ENCODE measurements at places on chromosomes 13 and 19. TPM values are rescaled to one million over a fixed set of nuclear protein-coding genes. Genes with fewer than 3 reads are reported as not detected.

DNA sequence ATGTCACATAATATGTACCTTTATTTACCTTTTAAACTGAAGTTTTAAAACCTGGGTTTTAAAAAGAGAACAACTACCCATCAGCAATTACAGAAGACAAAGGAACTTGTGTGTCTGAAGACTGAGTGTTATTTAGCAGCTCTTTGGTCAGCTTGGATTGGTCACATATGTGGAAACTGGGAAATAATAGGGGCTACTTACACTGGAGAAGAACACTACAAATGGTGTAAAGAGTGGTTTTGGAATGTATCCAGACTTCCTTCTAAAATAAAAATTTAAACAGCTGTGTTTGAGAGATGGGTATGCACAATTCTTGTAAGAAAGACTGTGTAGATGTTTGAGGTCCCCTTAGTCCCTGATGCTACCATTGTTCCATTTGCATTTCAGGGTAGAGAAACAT is 13.3 kb downstream of the TNFRSF19 start:
- no peak for ATAC-seq

LILRA1 gene
- total RNA-seq, result 0.94 TPM

IGFL2 gene
- total RNA-seq, result not detected

DNA sequence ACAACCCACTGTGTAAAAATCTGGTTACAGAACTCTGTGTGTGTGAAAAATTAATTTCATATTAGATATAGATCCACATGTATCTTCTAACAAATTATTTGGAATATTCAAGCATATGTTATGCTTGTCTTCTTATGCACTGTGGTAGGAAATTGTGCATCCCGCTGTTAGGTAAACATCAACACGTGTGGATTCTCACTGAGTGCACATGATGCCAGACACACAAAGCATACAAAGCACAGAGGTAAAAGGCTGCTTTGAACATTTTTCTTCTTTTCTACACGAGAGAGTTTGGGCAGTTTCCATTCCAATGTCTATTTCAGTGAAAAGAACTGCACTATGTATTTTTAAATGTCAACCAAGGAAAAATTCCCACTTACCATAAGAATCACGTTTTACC is 354.9 kb downstream of the PCDH9 start:
- ATAC-seq, result no peak
